Spinal cord (tissue), 10 donors: ENCODE measurements at places on chromosomes 16 and 17. TPM values are rescaled to one million over a fixed set of nuclear protein-coding genes. Genes with fewer than 3 reads are reported as not detected.
A peak's percentile ranks its signal among the peaks of the same experiment; 100 is the strongest.

DNA sequence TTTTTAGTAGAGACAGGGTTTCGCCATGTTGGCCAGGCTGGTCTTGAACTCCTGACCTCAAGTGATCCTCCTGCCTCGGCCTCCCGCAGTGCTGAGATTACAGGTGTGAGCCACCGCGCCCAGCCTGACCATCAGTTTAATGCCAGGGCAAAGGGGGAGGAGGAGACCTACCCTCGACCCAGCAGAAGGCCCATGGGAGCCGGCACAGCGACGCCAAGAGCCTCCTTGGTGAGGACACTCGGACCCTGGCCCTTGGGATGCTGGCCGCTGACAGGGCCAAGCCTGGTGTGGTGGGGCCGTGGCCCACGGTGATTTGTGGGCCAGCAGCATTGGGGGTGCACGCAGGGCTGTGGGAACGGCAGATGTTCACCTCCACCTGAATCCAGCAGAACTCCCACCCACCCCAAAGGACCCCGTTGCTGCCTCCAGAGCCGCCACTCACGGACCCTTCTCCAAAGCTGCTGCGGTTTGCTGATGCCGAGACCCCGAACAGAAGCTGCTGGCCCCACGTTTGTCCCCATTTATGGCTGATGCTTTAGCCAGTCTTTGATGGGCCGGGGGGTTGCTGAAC lies 20.0 kb downstream of the UTS2R start:
- H3K27ac ChIP-seq = no peak overlapping the region
- no peaks in the 10 kb centered on the region for H3K27me3 ChIP-seq
- DNase-seq = no peak
- peaks cover 76% of the 10 kb centered on the region for H3K36me3 ChIP-seq

DNA sequence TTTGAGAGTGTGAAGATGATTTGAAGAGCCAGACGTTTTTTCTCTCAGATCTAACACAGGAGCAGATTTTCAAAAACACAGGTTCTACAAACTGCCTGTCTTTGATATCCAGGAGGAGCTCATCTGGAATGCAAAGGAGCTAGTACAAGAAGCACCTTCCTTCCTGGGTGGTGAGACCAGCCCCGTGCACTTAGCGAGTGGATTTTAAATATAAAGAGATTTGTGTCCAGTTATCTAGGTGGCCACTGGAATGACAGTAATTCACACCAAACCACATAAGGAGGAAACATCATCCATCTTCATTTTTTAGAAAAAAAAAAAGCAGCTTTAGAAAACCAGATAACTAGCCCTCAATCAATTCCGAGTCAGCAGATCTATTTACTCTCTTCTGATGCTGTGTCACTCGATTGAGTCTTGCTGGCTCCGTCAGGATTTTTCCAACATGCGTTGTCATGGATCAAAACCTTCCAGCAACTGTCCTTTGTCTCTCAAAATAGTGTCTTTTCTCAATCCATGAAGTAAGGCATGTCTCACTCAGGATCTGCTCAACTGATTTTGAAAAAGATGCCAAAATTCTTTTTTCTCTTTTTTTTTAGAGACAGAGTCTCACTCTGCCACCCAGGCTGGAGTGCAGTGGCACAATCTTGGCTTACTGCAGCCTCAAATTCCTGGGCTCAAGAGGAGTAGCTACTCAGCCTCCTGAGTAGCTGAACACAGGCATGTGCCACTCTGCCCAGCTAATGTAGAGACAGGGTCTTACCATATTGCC lies 451.2 kb upstream of the PSMD7 start:
- no peak overlapping the region for H3K4me3 ChIP-seq
- H3K27ac ChIP-seq = no peak overlapping the region
- peaks cover 3% of the 10 kb centered on the region for H3K4me1 ChIP-seq
- no peak for DNase-seq

DNA sequence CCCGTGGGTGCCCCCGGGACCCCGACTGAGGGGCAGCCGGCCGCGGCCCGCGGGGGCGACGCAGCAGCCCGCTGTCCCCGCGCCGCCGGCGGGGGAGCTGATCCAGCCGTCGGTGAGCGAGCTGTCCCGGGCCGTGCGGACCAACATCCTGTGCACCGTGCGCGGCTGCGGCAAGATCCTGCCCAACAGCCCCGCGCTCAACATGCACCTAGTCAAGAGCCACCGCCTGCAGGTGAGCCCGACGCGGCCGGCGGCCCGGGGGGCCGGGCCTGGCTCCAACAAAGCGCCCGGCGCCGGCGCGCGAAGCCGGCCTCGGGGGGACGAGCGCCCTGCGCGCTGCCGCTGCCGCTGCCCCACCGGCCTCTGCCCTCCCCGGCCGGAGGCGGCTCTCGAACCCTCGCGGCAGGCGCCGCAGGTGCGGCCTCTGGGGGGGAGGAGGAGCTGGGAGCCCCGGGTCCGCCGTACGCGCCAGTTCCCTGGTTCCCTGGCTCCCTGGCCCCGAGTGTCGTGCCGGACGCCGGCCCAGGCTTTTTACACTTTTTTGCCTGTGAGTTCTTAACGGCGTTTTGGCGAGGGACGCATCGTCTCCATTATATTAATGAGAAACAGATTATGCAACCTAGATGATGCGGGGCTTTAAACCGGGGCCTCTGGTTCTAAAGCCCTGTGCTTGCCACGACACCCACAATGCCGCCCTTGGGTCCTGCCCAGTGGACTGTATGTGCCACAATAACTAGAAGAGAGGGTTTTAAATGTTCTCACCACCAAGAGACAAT lies 521 bp downstream of the ATMIN start:
- DNase-seq = peak; percentile 46
- no peak overlapping the region for H3K27ac ChIP-seq
- H3K4me3 ChIP-seq = peak overlapping the region; percentile 65
- H3K27me3 ChIP-seq = no peaks in the 10 kb centered on the region

The ZDHHC1 gene
- 12.6 TPM for total RNA-seq

GRCh38 chr17:43608313-43608712 lies 53.4 kb downstream of the MEOX1 start:
- H3K36me3 ChIP-seq = no peaks in the 10 kb centered on the region
- H3K27me3 ChIP-seq = no peaks in the 10 kb centered on the region
- H3K27ac ChIP-seq = no peak overlapping the region
- no peaks in the 10 kb centered on the region for H3K4me1 ChIP-seq
- H3K4me3 ChIP-seq = no peak overlapping the region

DNA sequence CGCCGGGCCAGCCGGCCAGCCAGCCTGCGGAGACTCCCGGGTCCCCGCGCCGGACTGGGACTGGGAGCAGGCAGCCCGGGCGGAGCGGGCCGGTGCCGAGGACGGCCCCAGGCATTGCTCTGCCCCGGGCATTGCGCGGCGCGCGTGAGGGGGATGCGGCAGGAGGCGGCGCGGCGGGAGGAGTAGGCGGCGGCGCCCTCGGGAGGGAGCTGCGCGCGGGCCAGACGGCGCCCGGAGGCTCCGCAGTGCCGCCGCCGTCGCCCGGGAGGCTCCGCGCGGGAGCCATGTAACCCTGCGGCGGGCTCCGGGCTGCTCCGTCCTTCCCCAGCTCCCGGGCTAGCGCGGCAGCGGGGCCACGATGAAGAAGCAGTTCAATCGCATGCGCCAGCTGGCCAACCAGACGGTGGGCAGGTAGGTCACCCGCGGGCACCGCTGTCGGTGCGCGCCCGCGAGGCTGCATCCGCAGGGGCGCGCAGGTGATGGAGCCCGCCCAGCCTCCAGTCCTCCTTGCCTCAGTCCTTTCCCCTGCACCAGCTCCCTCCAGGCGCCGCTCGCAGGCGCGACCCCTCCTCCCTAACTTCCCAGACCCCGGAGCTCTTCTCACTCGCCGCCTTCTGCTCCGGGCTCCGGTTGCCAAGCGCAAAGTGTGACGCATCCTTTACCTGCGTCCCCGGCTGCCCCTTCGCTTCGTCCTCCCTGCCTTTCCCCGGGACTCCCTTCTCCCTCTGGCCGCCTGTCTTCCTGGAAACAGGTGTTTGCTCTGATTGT lies at the start of gene ARHGAP44:
TSS of gene ARHGAP44 (plus strand) at position 18 of the 768 bp plus-strand sequence. CDS start at position 359, 341 bp downstream.
- peaks cover 16% of the 10 kb centered on the region for H3K27me3 ChIP-seq
- H3K4me3 ChIP-seq = peak within 1 kb of the TSS; percentile 45
- H3K36me3 ChIP-seq = no peaks in the 10 kb centered on the region
- peak; percentile 43 for DNase-seq

The KRTAP16-1 gene
- not detected for total RNA-seq

The ZP2 gene
- total RNA-seq = 0.20 TPM

GRCh38 chr17:31431098-31431851 lies 39.8 kb downstream of the RAB11FIP4 start:
- H3K27me3 ChIP-seq = peaks cover 4% of the 10 kb centered on the region
- H3K4me3 ChIP-seq = no peak overlapping the region
- H3K4me1 ChIP-seq = peaks cover 10% of the 10 kb centered on the region
- no peak overlapping the region for H3K27ac ChIP-seq

- H3K4me3 ChIP-seq = no peak overlapping the region
- H3K27ac ChIP-seq = no peak overlapping the region
- no peak for DNase-seq
- H3K36me3 ChIP-seq = no peaks in the 10 kb centered on the region
- no peaks in the 10 kb centered on the region for H3K27me3 ChIP-seq
- no peaks in the 10 kb centered on the region for H3K4me1 ChIP-seq
Observed at GRCh38 chr17:62765351-62765750, 42.8 kb downstream of the MARCHF10 start.

GRCh38 chr16:78571898-78572358 lies 472.5 kb downstream of the WWOX start:
- H3K4me3 ChIP-seq = no peak overlapping the region
- no peak for DNase-seq
- no peak overlapping the region for H3K27ac ChIP-seq
- H3K36me3 ChIP-seq = no peaks in the 10 kb centered on the region
- H3K27me3 ChIP-seq = no peaks in the 10 kb centered on the region

GRCh38 chr17:59067756-59068155 lies 38.9 kb downstream of the TRIM37 start:
- no peak overlapping the region for H3K4me3 ChIP-seq
- no peaks in the 10 kb centered on the region for H3K4me1 ChIP-seq
- H3K27ac ChIP-seq = no peak overlapping the region
- no peak for DNase-seq

DNA sequence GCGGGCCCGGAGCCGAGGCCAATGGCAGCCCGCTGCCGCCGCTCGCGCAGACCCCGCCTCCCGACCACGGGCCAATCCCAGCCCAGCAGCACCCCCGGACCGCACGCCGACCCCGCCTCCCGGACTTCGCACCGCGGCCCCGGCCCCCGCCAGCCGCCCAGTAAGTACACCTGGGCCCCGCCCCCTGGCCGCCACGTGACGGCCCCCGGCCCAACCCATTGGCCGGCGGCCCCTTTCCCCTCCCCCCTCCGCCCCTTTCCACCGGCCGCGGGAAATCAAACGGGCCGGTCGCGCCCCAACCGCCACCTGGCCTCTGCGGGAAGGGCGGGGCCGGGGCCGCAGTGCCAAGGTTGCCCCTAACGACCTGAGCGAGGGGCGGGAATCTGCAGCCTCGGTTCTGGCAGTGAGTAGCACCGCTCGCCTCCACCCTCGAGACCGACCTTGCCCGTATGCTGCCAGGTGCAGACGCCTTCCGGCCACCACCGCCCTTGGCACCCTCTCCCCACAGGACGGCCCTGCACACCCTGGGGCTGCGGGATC lies at the start of gene YBX2:
TSS of gene YBX2 (minus strand) at position 26 of the 540 bp plus-strand sequence. CDS start 139 bp downstream, outside the sequence.
- H3K4me3 ChIP-seq = peak within 1 kb of the TSS; percentile 16
- peaks cover 59% of the 10 kb centered on the region for H3K27me3 ChIP-seq
- no peak for DNase-seq
- no peak within 1 kb of the TSS for H3K27ac ChIP-seq
- no peaks in the 10 kb centered on the region for H3K36me3 ChIP-seq

DNA sequence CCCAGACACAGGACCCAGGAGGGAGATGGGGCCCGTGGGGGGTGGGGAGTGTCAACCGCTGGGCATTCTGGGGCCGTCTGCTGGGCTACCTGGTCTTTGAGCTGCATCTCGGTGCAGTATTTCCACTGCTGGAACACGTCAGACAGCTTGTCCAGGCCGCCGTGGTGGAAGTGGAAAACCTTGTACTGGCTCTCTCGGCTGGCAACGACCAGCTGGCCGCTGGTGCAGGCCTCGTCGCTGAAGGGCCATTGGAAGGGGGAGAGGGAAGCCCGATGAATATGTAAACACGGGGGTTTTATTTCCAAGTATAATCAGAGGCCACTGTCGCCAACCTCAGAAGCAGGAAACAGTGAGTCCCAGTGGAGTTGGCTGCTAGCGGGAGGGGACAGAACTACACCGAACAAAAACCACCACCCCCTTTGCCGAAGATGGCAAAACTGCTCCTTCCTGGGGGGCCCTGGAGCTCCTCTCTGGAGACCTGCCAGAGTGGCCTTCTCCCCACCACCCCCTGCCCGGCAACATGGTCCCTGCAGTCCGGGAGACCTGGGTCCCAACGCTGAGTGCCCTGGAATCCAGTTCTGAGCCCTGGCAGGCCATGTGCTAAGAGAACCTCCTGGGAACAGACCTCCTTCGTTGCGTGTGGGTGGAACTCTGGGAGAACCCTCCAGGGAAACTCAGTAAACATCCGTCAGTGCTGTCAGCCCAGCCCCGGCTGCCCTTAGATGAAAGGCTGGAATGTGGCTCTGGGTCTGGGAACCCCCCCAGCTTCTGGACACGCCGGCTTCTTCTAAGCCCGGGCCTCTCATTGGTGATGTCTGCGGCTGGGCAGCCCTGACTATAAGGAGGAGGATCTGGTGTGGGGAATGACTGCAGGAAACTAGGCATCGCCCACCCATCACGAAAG lies 84.1 kb downstream of the TBC1D16 start:
- H3K27me3 ChIP-seq = no peaks in the 10 kb centered on the region
- no peak overlapping the region for H3K4me3 ChIP-seq
- peak overlapping the region; percentile 93 for H3K27ac ChIP-seq
- peaks cover 35% of the 10 kb centered on the region for H3K36me3 ChIP-seq
- no peak for DNase-seq

GRCh38 chr16:47970291-47970931 lies 185.4 kb downstream of the ABCC12 start:
- H3K4me3 ChIP-seq = no peak overlapping the region
- no peak for DNase-seq
- no peaks in the 10 kb centered on the region for H3K27me3 ChIP-seq
- H3K27ac ChIP-seq = no peak overlapping the region
- H3K36me3 ChIP-seq = no peaks in the 10 kb centered on the region

DNA sequence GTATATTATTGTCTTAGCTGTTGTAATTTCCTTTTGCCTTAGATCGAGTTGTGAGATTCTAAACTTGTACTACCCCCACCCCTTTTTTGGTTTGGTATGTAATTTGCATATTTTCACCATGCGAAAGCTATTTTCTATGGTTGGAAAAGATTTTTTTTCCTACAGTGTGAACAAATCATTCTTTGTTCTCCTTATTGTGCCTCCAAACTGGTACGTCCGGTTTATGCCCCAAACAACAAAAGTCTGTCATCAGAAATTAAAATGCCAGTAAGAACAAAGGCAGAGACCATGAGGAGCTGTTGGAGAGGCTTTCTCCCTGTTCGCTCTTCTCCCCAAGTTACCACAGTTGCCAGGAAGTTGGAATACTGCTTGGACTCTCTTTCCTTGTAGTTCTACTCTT lies 66.1 kb downstream of the BCAS3 start:
- no peak for DNase-seq
- peak overlapping the region; percentile 80 for H3K27ac ChIP-seq
- H3K4me1 ChIP-seq = no peaks in the 10 kb centered on the region
- no peaks in the 10 kb centered on the region for H3K36me3 ChIP-seq
- no peaks in the 10 kb centered on the region for H3K27me3 ChIP-seq

GRCh38 chr16:86889974-86890373 lies 311.6 kb downstream of the FOXL1 start:
- H3K36me3 ChIP-seq = no peaks in the 10 kb centered on the region
- H3K27ac ChIP-seq = no peak overlapping the region
- H3K27me3 ChIP-seq = peaks cover 1% of the 10 kb centered on the region
- DNase-seq = no peak

The FNDC8 gene
- not detected for total RNA-seq
